ENCODE measurements at places on chromosomes 12 and 14.

- DNase-seq = no peak
Observed at GRCh38 chr14:70113211-70113610, 75.5 kb downstream of the SLC8A3 start.

- DNase-seq = no peak
Observed at GRCh38 chr14:36474593-36474992, 45.4 kb downstream of the NKX2-1 start.

DNA sequence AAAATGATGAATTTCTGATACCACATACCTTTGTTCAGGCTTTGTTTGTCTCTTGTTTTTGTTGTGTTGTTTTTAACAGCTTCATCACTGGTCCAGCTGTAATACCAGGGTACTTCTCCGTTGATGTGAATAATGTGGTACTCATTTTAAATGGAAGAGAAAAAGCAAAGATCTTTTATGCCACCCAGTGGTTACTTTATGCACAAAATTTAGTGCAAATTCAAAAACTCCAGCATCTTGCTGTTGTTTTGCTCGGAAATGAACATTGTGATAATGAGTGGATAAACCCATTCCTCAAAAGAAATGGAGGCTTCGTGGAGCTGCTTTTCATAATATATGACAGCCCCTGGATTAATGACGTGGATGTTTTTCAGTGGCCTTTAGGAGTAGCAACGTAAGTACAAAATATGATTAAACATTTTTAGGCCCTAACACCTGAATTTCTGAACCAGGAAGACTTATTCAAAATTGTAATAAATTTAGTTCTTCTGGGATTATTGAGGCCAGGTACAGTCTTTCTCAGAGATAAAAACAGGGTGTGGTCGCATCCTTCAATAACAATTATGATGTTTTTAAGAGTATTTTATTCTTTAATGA lies 22.4 kb downstream of the RXYLT1 start:
- DNase-seq = no peak

DNA sequence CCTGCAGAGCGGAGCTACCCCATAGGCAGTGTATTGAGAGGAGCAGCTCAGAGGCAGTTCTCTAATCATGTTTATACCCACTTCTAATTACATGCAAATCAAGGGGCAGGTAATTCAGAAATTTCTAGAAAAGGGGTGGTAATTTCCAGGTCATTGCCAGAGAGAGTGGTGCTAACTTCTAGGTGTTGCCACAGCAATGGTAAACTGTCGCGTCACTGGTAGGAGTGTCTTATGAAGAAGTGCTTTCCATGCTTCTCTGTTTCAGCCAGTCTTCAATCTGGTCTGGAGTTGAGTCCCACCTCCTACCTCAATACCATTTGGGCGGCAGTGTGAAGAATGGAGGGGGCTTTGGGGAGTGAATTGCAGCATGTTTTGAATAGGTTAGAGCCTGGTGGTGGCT lies 8.5 kb upstream of the AMN1 start:
- no peak for DNase-seq

- no peak for DNase-seq
Observed at GRCh38 chr12:46264057-46264456, 4.8 kb downstream of the SLC38A1 start.

- DNase-seq = peak; percentile 58
Observed at GRCh38 chr14:56648508-56649301, 69.1 kb downstream of the TMEM260 start.

- DNase-seq = no peak
Observed at GRCh38 chr12:73589220-73589619, 948.4 kb upstream of the ATXN7L3B start.

DNA sequence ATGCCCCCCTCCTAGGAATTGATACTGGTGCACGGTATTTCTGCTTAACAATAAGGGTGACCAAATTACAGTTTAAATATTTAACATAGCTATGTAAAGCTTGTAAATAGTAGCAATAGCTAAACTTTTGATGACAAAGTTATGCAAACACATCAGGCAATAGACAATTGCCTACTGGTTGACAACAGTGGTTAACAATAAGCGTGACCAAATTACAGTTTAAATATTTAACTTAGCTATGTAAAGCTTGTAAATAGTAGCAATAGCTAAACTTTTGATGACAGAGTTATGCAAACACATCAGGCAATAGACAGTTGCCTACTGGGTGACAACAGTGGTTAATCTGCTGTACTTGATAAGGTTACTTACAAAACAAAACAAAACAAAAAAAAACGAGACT lies 886.5 kb upstream of the FLRT2 start:
- DNase-seq = no peak

- no peak for DNase-seq
Observed at GRCh38 chr12:49344486-49345050, 2.1 kb upstream of the DNAJC22 start.

DNA sequence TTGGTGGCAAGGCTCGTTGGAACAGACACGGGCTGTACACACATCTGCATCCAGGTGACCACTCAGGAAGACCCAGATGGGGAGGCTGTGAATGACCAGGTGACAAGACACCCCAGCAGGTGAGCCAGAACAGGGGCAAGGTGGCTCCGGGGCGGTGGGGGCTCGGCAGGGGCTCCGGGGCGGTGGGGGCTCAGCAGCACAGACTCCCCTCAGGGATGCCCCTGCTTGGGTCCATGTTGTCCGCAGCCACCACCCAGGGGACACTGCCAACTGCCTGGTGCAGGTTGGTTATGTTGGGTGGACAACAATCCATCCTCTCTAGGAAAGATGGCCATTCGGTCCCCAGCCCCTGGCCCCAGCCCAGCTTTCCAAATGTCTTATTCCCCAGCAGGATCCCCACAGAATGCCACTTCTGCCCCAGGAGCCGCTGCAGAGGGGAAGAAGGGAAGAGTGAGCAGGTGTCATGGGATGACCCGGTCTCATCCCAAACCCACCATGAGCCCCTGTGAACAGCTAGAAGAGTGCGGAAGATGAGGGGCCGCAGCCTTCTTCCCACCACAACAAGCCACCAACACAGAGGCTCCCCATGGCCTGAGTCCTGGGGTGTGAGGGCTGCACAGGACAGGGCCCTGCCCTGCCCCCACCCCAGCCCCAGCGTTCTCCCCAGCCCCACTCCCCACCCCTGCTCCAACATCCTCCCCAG lies 31.4 kb upstream of the C14orf180 start:
- peak; percentile 37 for DNase-seq

- no peak for DNase-seq
Observed at GRCh38 chr14:94481468-94482131, 5.6 kb upstream of the SERPINA9 start.

- DNase-seq = no peak
Observed at GRCh38 chr12:83388551-83388950, 701.8 kb downstream of the TMTC2 start.

GRCh38 chr14:32623300-32624093 lies 294.4 kb downstream of the AKAP6 start:
- no peak for DNase-seq

DNA sequence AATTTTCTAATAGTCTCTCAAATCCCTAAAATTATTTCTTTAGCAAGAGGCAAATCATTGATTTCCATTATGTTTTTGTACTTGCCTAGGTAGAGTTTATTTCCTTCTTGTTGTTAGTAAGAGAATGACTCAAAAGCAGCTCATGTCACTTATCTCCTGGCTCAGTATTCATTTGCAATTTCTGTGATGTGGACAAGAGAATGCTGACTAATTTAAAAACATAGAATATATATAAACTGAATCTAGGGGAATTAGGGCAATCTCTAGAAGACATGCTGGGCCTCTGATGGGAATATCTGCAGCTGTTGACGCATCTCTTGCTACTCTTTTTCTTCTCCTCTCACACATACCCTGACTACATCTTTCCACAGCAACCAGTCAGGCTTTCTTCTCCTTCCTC lies 130.8 kb upstream of the PRKD1 start:
- DNase-seq = no peak

- DNase-seq = no peak
Observed at GRCh38 chr12:7039403-7039802, 21.1 kb upstream of the C1S start.

DNA sequence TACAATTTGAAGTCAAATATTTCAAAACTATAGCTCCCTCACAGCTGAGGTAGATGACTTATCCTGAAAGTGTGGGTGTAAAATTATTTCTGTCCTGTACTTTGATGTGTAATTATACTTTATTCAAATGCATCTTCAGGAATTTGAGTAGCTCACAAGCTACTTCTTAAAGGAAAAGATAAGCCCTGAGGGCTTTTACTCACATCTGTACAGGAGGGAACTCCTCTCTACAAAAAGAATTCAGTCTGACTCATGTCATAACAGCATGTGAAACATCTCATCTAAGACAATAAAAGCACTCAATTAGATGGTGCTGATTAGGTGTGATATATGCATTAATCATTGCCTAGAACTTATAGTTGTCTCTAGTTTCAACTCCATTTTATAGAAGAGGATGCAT lies 452.0 kb downstream of the PRKD1 start:
- no peak for DNase-seq

DNA sequence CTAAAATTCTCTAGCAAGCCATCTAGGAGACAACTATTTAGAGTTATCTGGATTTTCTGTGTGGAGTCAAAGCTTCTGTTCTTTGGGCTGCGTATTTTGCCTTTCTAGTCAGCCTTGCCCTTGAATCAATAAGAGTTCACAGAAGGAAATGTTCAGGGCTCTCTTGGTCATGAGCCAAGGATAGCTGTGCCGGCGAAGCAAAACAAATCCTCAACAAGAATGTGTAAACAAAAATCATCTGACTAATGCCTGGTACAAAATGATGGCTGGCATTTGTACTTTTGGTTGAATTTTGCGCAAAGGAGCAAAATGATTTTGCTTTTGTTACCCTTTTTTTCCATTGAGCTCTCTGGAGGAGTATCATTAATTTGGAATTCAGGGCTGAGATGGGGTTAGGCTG lies 171.1 kb downstream of the DACT1 start:
- no peak for DNase-seq

- no peak for DNase-seq
Observed at GRCh38 chr14:54589076-54589475, 22.1 kb downstream of the SAMD4A start.

- no peak for DNase-seq
Observed at GRCh38 chr12:31868965-31869364, 90.2 kb upstream of the RESF1 start.

DNA sequence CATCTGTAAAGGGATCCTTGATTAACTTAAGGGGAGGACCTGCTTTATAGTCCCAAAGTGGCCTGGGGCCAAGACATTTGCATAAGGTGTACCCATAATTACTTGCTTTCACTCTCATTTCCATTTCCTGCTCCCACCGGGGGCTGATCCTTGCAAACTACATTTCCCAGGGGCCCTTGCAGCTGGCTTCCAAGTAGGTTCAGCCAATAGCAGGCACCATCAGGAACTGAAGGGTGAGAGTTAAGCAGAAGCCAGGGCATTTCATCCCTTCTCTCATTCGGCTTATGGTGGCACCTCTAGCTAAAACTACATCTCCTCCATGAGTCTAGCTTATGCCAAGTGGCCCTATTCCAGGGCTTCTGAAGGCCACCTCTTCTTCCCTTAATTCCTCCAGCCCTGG lies 88.8 kb downstream of the CCDC60 start:
- DNase-seq = peak; percentile 59

DNA sequence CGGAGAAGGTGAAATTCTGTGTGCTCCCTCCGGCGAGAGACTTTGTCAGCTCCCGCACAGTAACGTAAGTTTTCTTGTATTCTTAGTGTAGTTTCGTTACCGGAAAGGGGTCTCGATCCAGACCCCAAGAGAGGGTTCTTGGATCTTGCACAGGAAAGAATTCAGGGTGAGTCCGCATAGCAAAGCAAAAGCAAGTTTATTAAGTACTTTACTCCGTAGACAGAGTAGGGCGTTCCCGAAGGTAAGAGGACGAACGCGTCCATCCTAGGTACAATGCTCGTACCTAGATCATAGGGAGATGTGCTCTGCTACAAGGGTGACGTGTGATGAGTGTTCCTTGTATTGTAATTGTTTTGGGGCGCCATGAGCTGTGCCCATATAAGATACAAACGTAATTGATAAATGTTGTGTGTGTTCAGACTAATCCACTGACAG lies 293 bp downstream of the IFI27L1 start:
- no peak for DNase-seq

DNA sequence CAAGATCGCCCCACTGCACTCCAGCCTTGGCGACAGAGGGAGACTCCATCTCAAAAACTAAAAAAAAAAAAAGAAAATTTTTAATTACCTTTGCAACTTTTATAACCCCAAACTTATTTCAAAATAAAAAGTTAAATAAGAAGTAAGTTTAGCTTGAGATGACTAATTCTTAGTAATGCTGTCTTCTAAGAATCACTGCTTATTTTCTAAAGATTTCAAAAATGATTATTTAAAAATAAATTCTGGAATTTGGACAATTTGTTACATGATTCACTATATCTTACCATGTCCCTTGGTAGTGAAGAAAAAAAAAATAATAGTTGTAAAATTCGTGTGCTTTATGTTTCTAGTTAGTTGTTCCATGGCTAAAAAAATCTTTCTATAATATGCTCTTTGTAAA lies 11.6 kb upstream of the HECTD1 start:
- DNase-seq = no peak

DNA sequence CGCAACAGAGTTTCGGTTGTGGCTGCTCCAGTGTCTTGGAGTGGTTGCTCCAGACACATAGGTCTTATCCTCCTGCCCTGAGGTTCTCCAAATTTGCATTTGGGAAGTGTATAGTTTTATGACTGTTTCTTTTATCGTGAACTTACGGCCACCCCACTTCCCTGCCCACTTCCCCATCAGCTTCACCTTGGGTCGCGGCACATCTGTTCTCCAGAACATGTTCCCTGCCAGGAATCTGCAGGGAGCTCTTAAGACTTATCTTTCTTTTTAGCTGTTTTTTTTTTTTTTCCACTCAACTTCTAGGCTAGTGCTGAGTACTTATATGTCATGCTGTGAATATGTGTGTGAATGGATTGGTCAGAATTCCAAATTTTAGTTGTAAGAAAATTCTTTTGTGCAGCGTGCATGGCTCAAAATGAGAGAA lies 75.4 kb downstream of the ETV6 start:
- no peak for DNase-seq

- DNase-seq = no peak
Observed at GRCh38 chr14:61458766-61459165, 137.4 kb downstream of the PRKCH start.

GRCh38 chr14:39576736-39577135 lies 144.5 kb upstream of the FBXO33 start:
- DNase-seq = no peak

GRCh38 chr12:68158432-68158831 lies 1.1 kb downstream of the IFNG start:
- DNase-seq = no peak

- DNase-seq = no peak
Observed at GRCh38 chr14:88592031-88592430, 29.2 kb downstream of the ZC3H14 start.

- no peak for DNase-seq
Observed at GRCh38 chr12:100752841-100753240, 41.7 kb upstream of the ANO4 start.
